ENCODE measurements at places on chromosomes 1 and 21. TPM values are rescaled to one million over a fixed set of nuclear protein-coding genes. Genes with fewer than 3 reads are reported as not detected.
A peak's percentile ranks its signal among the peaks of the same experiment; 100 is the strongest.

- H3K4me1 ChIP-seq, result no peaks in the 10 kb centered on the region
- no peaks in the 10 kb centered on the region for H3K27me3 ChIP-seq
Observed at GRCh38 chr1:70764747-70765146, 282.9 kb downstream of the PTGER3 start.

CYP4X1 gene
- total RNA-seq, result 0.24 TPM

DNA sequence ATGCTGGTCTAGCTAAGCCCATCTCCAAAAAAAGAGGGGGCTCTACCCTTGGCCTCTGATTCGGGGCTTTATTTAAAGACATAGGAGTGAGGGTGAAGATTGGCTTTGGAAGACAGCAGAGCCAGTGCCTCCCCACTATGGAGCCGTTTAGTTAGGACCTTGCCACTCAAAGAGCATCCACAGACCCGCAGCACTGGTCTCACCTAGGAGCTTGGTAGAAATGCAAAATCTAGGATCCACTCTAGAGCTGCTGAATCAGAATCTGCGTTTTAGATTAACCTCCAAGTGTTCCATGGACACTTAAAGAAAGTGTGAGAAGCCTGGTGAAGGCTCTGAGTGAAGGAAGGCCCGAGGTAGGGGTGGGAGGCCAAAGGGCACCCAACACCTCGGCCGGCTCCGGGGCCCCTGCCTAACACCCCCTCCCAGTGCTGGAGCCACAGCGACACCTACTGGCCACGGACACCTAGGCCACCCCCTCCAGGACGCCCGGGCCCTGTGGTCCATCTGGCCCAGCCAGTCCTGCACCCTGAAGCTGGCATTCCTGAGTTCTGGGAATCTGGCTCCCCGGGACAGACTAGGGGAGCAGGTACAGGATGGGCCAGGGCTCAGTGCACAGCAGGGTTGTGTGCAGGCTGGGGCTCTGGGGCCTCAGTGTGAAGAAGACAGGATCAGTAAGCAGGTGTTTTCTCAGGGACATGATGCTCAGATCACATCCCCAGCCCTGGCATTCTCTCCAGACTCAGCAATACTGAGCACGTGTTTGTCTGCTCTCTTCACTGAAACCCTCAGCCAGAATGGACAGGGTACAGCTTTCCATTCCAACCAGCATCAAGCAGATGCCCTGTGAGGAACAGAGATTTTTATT is 79.2 kb downstream of the TMEM53 start:
- H3K36me3 ChIP-seq, result no peaks in the 10 kb centered on the region
- H3K27me3 ChIP-seq, result peaks cover 14% of the 10 kb centered on the region
- H3K4me3 ChIP-seq, result no peak overlapping the region
- no peaks in the 10 kb centered on the region for H3K4me1 ChIP-seq

GRCh38 chr1:74835051-74835450 is 102.1 kb downstream of the TYW3 start:
- H3K27ac ChIP-seq, result no peak overlapping the region
- DNase-seq, result peak; percentile 40
- no peak overlapping the region for H3K4me3 ChIP-seq
- H3K27me3 ChIP-seq, result no peaks in the 10 kb centered on the region
- no peaks in the 10 kb centered on the region for H3K4me1 ChIP-seq
- no peaks in the 10 kb centered on the region for H3K36me3 ChIP-seq

DNA sequence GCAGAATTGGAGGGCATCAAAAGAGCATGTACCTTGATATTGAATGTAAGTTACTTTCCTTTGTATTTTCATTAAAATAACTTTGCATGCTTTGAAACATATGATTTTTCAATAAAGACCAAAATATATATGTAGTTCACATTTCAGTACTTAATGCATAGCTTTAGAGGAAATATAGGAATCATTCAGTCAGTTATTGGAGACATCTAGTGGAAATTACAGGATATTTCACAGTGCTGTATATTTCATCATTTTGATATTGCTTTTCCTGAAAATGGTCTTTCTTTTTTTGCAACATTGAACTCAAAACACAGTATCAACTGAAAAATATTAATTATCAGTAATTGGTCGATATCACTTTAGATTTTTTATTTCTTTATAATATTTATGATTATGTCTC is 375.8 kb downstream of the NCAM2 start:
- no peak overlapping the region for H3K27ac ChIP-seq
- H3K36me3 ChIP-seq, result no peaks in the 10 kb centered on the region
- no peaks in the 10 kb centered on the region for H3K4me1 ChIP-seq
- no peak overlapping the region for H3K4me3 ChIP-seq

DNA sequence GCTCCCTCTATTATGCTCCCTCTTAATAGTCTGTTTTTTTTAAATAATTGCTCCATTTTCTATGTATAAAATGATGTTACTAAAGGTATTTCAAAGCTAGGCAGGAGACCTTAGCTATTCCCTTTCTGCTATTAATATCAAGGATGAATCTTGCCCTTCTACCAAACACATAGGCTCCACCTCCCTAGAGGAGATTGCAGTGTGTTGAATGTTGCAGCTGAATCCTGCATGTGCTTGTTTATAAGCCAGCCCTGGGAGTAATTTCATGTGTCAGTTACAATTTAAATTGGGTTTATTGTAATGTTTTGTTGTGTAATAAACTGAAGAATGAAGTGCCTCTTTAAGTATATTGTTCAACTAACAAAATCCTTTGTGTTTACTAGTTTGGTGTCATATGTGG is 66.0 kb downstream of the TMEM200B start:
- H3K27ac ChIP-seq, result no peak overlapping the region
- no peaks in the 10 kb centered on the region for H3K36me3 ChIP-seq
- no peak for DNase-seq
- no peaks in the 10 kb centered on the region for H3K4me1 ChIP-seq
- H3K4me3 ChIP-seq, result no peak overlapping the region

Measured in astrocyte (in vitro differentiated cells and primary cell).